Activated CD4-positive, alpha-beta T cell treated with anti-CD3 and anti-CD28 coated beads for 48 hours (primary cell): ENCODE measurements at places on chromosomes 1 and 21.

- no peak for DNase-seq
Measured at GRCh38 chr1:89973471-89974127, 21.3 kb upstream of the ZNF326 start.

DNA sequence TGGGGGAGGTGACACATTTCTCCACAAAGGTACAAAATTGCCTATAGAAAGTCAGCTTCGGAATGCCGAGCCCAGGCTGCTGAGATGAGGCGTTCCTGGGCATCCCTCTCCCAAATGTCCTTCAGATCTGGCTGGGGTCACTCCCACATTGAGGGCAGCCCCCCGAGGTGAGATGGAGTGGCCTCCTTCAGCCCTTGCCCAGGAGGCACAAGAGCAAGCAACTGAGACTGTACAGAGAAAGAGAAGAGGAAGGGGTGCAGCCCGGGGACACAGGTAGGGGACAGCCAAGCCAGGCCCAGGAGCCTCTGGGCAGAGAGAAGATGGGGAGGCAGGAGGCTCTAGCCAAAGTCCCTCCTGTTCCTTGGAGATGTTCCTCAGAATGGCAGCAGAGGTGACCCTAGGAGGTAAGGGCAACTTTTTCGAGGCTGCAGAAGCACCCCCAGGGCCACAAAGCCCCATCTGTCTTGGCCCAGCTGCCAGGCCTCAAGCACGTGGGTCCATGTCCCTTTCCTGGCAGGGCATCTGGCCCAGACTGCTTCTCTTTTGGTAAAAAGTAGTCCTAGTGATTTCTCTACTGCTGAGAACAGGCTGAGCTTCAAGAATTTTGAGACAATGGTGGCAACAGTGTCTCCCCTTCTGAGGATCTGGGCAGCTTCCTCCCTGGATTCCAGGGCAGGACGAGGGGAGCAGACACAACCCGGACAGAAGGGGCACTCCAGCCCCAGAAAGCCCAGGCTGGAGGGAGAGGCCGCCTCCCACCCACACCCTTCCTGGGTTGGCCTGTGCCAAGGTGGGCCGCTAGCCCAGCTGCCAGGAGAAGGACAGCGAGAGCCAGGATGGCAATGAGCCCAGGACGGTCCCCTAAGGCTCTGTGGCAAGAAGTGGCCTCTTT, 68.0 kb downstream of the LRRN2 start:
- no peak for DNase-seq

DNA sequence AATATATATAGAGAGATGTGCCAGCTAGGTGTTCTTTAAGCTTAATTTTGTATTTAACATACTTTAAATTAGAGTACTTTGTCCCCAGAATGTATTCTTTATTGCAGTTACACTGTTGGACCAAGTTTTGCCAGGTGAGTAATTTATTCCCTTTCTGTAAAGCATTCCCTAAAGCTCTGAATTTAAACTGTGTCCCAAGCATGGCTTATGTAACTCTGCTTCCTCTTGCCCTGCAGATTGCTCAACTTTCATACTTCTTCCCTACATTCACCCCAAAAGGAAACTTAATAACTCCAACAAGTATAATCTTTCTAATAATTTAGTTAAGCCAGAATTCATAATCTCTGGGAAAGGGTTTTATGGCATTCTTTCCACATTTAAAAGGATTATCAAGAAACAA, 5.6 kb downstream of the LYPLAL1 start:
- DNase-seq: no peak

DNA sequence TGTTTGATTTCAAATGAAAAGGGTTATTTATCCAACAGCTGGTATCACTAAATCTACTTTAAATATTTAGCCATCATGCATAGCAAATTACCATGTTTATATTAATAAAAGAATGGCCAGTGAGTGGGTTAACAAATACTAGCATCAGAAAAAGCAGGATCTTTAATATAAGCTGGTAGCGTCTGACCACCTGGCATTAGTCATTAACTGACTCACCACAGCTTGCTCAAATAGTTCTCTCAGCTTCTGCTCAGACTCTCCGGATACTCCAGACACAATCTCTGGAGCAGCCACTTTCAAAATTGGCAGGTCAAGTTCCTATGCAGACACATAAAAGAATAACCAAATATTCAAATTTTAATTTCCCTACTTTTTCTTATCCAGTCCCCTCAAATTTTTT, 29.6 kb downstream of the NVL start:
- DNase-seq: no peak

- no peak for DNase-seq
Measured at GRCh38 chr1:117116784-117117130, 4.8 kb downstream of the TRIM45 start.

DNA sequence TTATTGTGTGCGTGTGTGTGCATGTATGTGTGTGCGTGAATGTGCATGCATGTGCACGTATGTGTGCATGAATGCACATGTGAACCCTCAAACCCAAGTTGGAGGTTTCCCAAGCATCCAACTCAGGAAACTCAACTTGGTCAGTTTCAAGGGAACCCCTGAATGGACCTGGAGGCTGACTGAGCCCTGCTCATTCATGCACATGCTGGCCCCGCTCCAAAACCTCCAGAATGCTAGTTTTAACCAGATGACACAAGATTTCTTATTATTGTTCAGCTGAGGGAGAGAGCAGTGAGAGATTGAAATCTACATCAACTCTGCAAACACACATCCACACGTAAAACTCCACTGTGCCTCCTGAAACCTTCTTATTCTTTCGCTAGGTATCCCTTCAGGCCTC, 104.4 kb downstream of the OMA1 start:
- DNase-seq: no peak

GRCh38 chr1:31082385-31082784, 16.9 kb upstream of the PUM1 start:
- no peak for DNase-seq

DNA sequence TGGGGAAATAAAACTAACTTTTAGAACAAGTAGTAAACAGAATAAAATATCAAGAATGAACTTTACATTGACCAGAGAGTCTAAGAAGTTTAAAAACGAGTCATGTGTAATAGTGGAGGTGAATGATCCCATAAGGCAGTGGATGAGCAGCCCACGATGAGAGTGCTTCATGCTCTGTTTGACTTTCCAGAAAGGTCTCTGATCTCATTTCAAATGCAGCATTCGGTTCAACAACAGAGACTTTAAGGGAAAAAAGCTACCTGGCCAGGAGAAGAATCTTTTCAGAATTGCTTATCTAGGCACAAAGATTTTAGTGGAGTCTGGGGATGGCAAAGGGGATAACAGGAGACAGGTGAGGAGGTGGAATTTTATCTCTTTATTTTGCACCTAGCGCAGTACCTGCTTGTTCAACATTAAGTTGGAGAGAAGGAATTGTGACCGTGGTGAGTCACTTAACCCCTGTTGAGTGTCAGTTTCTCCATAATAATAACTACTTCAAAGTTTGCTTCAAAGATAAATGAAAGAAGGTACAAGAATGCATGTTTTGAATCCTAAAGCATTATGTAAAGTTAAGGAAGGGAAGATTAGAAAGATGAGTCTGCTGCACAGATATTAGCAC, 94.9 kb upstream of the KIF26B start:
- DNase-seq: no peak

- no peak for DNase-seq
Measured at GRCh38 chr1:169568497-169568896, 17.8 kb downstream of the F5 start.

DNA sequence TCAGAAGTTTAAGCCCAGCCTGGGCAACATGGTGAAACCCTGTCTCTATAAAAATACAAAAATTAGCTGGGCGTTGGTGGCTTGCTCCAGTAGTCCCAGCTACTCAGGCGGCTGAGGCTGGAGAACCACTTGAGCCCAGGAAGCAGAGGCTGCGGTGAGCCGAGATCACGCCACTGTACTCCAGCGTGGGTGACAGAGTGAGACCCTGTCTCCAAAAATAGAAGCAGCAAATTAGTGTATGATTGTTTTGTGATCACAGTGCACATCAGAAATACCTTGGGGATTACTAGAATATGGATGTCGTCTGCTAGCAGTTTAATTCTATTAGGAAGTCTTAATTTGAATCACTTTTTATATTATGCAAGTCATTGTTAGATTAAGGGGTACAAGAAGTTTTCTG, 59.0 kb downstream of the ZBTB17 start:
- DNase-seq: no peak

DNA sequence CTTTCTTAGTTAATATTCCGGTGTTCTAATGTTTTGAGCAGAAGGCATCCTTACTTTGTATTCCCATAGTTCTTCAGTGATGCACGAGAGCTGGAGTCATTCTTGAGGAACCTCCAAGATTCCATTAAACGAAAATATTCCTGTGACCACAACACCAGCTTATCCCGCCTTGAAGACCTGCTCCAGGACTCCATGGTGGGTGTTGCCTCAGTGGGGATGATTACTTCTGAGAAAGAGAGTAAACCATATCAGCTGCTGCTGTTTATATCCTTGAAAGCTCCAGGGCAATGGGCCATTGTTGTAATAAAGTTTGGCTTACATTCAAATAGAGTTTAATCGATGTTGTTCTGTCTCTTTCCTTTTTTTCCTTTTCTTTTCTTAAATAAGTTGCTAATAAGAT, 93.1 kb downstream of the MACF1 start:
- DNase-seq: no peak

DNA sequence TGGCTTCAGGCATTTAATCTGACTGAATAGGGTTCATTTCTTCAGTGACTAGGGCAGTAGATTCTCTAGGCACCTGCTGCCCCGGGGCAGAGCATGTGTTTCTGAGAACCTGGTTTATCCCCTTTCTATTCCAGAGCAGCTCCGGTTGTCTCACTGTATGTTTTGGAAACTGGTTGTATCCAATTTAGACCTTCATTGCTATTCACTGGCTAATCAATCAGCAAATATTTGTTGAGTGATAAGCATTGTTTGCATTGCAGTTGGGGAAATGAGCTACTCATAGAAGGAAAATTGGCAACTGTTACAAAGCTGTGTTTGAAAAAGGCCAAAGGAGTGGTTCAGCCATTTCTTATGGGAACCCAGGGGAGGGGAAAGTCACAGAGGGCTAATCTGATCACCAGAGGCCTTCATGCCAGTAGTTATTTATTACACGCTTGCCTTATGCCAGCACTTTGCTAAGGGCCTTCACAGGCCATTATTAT, 2.9 kb downstream of the QSOX1 start:
- DNase-seq: no peak

- DNase-seq: no peak
Measured at GRCh38 chr1:226371027-226371694, 36.7 kb downstream of the PARP1 start.

DNA sequence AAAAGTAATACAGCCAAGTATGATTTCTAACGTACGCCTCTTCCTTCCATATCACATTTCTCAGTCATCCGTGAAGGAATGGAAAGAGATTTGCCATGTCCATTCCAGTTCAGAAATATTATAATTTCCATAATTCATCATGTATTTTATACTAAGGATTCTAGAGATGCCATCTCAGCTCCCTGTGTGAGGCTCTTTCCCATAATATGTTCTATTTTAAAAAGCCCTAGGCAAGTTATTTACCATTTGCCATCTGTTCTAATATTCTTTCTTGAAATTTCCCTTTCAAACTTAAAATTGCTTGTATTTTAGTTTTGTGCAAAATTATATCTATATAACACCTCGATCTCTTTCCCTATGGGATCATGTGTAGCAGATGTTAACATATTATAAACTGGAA, 106.7 kb downstream of the FMN2 start:
- DNase-seq: no peak

GRCh38 chr1:79839882-79840281, 833.4 kb upstream of the ADGRL4 start:
- DNase-seq: no peak
